ENCODE measurements at places on chromosomes 1 and 21.
A peak's percentile ranks its signal among the peaks of the same experiment; 100 is the strongest.

- peak; percentile 92 for DNase-seq
Measured at GRCh38 chr1:62783736-62784508, at the start of gene ATG4C. TSS of gene ATG4C (plus strand) at chr1:62784132. CDS start at chr1:62803787, 19,655 bp downstream.

GRCh38 chr1:206693592-206693991 is 8.9 kb downstream of the MAPKAPK2 start:
- no peak for DNase-seq

GRCh38 chr21:32256251-32256650 is 22.6 kb downstream of the MIS18A start:
- no peak for DNase-seq

- DNase-seq: peak; percentile 37
Measured at GRCh38 chr1:32538887-32539583, at the start of gene ZBTB8A. TSS of gene ZBTB8A (plus strand) at chr1:32539427. CDS start at chr1:32592932, 53,505 bp downstream.

DNA sequence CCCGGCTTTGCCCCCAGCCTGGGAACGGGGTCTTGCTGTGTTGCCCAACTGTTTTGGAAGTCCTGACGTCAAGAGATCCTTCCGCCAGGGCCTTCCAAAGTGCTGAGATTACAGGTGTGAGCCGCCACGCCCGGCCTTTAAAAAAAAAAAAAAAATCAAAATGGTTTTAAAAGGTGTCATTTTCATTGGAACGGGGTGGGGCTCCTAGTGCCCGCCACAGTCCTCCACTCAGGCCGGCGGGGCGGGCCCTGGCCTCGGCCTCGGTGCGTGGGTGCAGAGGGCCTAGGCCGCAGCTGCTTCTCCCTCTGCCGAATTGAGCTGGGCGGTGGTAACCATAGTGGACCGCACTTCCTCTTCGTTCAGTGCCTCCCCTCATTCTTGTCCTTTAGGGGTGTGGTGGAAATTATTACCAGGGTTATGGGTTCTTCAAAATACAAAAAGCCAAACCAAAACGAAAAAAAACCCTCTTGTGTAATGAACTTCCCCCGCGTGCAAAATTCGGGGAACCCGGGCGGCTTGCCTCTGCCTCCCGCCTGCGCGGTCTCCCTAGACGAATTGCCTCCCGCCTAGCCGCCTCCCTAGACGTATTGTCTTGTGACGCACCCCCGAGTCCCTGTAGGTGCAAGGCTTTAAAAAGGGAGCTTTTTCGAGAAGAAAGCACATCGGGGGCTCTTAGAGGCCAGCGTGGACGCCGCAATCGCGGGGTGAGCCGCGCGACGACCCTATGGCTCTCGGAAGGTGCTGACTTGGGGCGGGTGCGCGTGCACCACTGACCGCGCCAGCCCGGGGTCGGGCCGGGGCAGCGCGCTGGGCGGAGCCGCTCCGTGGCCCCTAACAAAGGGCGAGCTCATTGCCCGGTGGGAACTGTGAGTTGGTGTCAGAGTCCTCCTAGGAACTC is 10.5 kb upstream of the SPEN start:
- peak; percentile 66 for DNase-seq

GRCh38 chr1:221473411-221473810 is 268.5 kb downstream of the DUSP10 start:
- DNase-seq: no peak

- DNase-seq: no peak
Measured at GRCh38 chr1:207811920-207812720, 60.3 kb downstream of the CD46 start.

- DNase-seq: no peak
Measured at GRCh38 chr1:70220517-70221237, 503 bp upstream of the SRSF11 start.

DNA sequence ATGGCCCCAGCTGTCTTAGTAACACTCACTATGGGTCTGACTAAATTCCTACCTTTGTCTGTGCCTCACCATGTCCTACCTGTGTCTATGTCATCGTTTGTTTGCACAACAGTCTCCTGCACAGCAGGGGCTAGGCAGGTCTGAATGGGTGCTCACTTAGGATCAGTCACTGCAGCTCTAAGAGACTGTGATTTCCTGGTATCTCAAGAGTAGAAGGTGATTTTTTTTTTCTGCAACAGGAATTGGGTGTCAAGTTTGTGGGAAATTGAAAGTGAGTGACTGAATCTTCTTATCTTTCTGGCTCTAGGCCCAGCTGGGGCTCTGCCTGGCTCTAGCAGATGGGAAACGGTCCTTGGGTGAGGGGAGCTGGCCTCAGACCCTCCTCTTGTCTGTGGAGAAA is 46.4 kb upstream of the TRABD2B start:
- DNase-seq: no peak

- DNase-seq: no peak
Measured at GRCh38 chr1:191065771-191066170, 588.1 kb upstream of the BRINP3 start.

- no peak for DNase-seq
Measured at GRCh38 chr1:2473198-2473597, 2.9 kb upstream of the PLCH2 start.

GRCh38 chr1:185281245-185281644 is 35.8 kb downstream of the IVNS1ABP start:
- peak; percentile 40 for DNase-seq
